ENCODE measurements at places on chromosomes 6 and 20.

DNA sequence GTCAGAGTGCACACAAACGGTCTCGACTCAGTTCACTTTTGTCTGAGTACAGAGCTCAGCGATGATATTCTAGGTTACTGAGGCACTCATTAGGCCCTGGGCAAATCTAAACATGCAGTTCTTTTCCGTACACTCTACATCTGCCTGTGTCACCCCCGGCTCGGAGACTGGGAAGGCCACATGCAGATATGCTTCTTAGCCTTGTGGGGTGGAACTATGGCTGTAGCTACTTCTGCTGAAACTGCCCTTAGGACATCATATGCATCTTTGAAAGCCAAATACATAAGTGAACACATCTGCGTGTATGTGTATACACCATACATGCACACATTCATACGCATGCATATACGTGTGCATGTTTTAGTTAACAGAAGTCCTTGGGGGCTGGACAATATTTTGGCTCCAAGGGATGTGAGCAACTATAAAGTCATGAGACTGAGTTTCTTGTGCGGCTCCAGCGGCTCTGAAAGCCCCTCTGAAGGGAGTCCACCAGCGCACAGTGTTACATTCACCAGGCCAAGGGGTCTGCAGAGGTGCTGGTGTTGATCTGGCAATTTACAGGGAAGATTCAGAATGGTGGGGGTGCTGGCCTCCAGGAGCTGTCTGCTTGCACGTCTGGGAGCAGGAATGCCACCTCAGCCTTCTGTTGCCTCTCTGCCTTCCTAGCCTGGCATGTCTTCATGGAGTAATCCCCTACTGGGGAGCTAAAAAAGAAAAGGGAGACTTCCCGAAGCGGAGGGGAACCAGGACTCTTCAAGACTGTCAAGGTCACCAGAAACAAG is 31.6 kb downstream of the PSMG4 start:
- no peak for DNase-seq

DNA sequence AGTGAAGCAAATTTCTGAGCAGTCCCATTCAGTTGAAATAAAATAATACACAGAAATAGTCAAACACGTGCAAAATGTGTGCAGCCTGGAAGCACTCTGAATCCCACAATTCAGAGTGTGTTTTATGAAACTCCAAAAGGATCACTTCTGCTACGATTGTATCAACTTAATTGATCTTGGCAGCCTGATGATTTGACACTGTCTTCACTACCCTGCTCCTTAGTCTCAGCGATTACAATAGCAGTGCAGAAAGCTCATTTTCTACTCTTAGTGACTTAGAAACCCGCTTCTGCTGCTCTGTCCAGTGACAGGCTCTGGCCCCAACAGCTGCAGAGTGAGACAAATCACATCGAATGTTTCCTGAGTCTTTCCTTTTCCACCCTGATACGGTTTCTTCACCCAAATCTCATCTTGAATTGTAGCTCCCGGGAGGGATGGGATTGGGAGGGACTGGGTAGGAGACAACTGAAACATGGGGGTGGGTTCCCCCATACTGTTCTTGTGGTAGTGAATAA is 16.2 kb upstream of the EMILIN3 start:
- no peak for DNase-seq

DNA sequence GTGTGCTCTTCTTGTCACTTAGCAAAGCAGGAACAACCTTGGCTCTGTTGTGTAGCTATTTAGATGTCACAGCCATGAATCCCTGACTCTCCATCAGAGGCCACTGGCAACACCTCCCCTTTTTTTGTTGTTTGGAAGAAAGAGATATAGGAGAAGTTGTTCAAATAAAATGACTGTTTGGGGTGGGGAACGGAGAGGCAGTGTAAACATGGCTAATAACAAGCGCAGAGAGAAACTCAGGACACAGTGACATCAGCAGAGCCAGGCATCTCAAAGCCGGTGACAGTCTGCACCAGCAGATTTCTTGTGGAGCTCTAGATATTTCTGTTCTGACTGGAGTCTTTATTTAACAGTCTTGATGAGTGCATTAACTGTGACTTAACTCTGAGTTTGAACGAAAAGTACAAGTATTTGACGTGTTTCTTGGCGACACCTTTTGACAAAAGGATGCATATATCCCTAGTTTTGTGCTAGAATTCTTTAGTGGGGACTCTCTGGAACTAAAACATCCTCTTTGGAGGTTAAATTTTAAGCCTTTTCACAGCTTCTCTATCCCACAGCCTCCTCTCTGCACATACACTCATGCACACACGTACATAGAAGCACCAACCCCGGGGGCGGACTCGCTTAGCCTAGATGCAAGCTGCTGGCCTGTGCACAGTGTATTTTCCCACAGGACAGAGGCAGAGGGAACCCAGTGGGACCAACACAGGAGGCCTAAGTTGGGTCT is 53.8 kb downstream of the ADAT2 start:
- no peak for DNase-seq

- peak; percentile 95 for DNase-seq
Observed at GRCh38 chr6:113858480-113859348, 1.6 kb downstream of the MARCKS start.

GRCh38 chr20:58466729-58467571 is 48.2 kb downstream of the APCDD1L start:
- DNase-seq, result no peak

GRCh38 chr20:44159711-44160110 is 27.3 kb downstream of the JPH2 start:
- no peak for DNase-seq

DNA sequence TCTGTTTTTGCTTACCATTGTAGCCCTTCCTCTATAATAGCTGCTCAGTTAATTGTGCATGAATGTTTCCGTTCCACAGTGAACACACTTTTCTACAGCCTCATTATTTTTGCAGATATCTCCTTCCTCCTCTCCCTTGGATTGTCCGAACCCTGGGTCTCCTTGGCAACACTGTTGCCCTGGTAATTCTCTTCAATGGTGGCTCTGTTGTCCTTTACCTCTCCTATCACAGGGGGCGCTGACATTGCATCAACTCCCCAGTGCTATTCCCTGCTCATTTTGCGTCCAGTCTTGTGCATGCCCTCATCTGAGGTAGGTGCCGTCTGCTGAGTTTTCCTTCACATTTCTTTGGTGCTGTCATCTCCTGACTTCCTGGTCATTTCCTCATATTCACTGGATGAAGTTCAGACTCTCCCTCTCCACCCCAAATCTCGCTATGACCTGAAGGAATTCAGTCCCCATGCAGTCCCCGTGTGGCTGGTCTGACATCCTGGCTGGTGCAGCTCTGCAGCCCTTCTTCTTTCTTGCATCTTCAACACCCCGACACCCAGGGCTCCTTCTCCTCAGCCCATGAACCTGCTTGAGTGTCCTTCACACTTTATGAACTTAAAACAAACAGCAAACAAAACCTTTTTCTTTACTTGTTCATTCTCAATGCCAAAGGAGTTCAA is 21.1 kb downstream of the PHACTR2 start:
- DNase-seq, result no peak

GRCh38 chr6:112910256-112910655 is 563.1 kb downstream of the RFPL4B start:
- DNase-seq, result no peak

DNA sequence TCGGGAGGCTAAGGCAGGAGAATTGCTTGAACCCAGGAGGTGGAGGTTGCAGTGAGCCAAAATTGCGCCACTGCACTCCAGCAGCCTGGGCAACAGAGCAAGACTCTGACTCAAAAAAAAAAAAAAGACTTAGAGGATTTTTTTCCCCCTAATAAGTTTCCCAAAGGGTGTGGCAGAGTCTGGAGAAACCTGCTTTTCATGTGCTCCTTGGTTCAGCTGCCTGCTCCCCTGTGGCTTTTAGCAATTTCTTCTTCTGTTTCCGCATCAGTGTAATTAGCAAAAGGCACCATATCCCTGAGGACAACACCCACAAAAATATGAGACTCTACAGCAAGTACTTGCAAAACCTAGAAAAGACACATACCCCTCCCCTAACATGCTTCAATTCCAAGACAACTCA is 28.6 kb upstream of the ZNF133 start:
- DNase-seq, result no peak

DNA sequence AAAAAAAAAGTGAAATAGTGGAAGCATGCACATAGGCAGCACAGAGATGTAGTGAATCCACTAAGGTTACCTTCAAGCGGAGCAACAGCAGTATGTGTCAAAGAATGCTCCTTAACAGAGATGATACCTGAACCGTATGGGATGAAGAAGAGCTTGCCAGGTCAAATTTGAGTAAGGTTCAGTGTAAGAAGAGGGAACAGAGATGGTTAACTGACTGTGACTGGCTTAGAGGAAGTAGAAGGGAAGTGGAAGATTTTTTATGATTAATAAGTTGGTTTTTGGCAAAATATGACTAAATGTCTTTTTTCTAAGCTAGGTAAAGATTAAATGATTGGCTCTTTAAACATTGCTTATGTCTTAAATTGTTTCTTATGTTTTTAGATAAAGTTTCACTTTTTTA is 52.6 kb upstream of the C20orf144 start:
- DNase-seq, result no peak

- DNase-seq, result no peak
Observed at GRCh38 chr6:97925504-97925903, 642.5 kb upstream of the MMS22L start.

DNA sequence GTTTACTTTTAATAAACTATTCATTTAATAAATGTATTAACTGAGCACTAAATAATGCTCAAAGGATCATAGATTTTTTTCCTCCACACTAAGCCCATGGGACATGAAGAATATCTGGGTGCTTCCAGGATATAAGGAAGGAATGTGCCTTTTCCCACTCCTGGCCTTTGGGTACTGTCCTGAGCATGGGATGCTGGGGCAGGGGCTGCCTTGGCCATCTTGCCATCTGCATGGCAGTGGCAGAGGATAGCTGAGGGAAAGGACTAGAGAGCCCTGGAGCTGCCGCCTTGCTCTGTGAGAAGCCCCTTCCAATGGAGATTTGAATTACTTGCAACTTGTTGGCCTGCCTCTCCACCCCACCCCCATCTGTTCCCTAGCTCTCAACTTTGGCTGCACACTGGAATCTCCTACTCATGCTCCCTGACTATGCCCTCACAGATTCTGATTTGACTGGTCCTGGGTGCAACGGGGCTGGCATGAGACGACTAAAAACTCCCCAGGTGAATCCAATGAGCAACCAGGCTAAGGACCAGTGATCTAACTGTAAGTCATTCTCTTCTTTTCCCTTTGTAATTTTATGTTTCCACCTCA is 15.6 kb downstream of the DDRGK1 start:
- no peak for DNase-seq

DNA sequence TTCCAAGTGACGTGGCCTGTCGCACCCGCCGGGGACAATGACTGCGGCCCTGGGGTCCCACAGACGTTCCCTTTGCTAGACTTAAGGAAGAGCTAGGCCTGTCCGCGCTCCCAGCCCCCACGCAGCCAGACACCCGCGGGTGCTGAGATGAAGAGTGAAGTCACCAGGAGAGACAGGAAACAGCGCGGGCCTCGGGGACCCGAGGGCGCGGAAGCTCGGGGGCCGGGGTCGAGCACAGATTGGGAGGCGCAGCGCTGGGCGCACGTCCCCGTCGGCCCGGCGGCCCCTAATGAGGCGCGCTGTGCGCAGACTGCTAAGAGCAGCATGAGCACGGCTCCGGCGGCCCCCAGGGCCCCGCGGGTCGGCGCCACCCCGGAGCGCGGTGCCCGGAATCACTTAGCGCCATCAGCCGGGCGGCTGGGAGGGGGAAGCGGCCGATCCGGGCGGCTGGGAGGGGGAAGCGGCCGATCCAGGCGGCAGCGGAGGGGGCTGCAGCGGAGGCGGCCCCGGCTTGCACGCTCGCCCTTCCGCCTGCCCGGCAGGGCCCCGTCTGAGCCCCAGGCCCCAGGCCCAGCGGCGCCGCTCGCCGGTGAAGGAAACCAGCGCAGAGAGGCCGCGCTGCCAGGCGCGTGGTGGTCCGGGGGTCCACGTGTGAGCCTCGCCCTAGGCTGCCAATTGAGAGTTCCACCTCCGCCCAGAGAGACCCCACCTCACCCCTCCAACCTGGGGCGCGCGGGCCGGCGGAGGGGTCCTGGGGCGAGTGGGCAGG is 8.3 kb upstream of the AVP start:
- DNase-seq, result peak; percentile 59

DNA sequence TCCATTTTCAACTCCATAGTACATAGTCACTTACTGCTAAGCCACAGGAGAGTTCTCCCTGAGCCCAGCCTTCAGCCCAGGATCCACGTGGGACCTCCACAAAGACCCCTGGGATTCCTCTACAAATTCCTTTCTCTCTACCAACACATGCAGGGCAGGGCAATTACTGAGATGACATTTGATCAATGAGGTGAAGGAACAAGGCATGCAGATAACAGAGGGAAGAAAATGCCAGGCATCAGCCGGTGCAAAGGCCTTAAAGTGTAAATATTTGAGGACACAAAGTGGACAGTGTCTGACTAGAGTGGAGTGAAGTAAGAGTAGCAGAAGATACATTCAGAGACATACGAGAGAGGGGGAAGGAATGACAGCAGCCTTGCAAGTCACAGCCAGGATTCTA is 70.2 kb downstream of the HS3ST5 start:
- DNase-seq, result no peak

DNA sequence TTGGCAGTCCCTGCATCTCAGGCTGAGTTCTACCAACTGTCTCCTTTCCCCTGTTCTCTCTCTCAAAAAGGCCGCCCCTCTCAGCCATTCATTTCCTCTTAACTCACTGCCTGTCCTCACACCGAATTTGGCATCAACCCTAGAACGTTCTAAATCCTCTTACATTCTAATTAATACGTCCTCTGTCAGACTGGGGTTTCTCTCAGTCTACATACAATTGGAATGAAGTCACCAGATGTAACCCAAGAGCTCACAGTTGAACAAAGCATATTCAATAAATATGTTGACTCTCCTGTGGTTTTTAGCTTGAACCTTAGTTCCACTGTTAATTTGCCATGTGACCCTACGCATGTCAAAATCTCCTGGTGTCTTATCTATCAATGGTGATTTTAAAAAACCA is 269.6 kb downstream of the CLIC5 start:
- no peak for DNase-seq

DNA sequence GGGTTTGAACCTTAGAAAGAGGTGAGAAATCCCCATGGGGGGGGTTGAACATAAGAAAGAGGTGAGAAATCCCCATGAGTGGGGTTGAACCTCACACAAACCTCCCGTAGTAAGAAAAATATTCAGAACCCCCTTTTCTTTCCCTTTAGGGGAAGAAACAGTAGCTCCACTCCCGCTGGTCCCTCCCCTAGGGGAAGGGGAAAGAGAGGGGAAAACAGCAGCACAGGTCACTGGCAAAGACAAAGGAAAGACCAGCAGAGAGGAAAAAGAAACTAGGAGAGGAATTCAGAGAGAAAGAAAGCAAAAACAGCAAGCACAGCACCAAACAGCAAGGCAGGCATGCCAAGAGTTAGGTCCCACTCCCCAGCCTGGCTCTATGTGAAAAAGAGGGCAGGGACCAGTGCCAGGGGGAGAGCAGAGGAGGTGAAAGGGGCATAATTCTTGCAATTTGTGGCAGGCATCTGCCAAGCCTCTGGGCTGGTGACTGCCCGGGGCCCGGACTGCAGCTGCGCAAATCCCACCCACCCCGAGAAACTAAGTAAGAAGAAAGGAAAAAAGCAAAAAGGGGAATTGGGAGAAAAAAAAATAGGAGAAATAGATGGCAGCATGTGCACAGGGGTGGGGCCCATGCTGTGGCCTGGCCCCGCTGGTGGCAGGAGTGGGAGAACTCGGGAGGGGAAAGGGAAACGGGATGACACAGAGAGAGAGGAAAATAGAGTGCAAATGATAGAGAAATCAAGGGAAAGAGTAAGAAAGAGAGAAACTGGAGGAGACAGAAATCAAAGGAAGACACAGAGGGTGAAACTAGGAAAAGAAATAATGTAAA is 15.1 kb upstream of the GOPC start:
- no peak for DNase-seq
